ENCODE measurements at places on chromosomes 7 and 10. TPM values are rescaled to one million over a fixed set of nuclear protein-coding genes. Genes with fewer than 3 reads are reported as not detected.
A peak's percentile ranks its signal among the peaks of the same experiment; 100 is the strongest.

DNA sequence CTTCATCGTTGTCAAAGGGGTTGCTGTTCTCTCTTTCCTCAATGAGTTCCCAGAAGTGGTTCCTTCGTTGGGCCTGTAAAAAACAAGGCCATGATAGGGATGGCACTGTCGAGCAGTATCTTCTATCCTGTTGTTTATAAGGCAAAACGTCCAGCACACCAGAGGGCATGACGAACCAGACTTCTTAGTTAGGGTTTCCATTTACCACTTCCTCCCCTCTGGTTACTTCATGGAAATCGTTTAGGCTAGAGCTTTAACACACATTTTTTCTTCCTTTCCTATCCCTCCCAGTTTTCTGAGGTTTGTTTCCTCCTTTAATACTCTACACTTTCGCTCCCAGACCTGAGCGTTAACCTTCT lies 24.7 kb downstream of the MKRN1 start:
- no peak overlapping the region for H3K4me3 ChIP-seq
- DNase-seq: no peak
- H3K4me1 ChIP-seq: peaks cover 6% of the 10 kb centered on the region
- H3K27me3 ChIP-seq: no peaks in the 10 kb centered on the region
- H3K27ac ChIP-seq: peak overlapping the region; percentile 66

DNA sequence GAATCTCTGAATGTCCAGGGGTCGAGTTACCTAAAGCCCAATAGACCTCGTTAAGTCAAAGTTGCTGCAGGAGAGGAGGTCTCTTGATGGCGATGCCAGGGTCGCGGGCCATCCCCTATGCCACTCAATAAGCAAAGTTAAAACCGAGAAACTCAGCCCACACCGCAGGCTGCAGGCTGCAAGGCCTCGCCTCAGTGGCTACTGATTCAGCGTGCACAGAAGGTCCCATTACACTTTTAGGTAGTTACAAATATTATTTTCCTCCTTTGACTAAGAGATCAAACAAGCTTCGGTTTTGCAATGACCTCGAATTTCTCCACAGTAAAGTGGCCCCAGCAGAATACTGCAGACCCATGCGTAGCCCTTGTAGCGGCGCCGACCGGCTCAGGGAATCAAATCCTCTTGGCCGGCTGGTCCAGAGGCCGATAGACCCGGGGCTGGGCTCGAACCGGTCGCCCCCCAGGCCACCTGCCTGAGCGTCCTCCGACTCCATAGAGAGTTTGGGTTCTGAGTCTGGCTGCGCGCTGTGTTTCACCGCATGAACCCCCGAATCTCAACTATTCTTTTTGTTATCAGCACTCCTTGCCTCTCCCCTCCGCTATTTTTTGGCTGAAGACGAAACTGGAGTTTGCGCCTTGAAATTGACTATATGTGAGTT lies 2.3 kb downstream of the C1QL3 start:
- peaks cover 19% of the 10 kb centered on the region for H3K27me3 ChIP-seq
- H3K4me1 ChIP-seq: no peaks in the 10 kb centered on the region

DNA sequence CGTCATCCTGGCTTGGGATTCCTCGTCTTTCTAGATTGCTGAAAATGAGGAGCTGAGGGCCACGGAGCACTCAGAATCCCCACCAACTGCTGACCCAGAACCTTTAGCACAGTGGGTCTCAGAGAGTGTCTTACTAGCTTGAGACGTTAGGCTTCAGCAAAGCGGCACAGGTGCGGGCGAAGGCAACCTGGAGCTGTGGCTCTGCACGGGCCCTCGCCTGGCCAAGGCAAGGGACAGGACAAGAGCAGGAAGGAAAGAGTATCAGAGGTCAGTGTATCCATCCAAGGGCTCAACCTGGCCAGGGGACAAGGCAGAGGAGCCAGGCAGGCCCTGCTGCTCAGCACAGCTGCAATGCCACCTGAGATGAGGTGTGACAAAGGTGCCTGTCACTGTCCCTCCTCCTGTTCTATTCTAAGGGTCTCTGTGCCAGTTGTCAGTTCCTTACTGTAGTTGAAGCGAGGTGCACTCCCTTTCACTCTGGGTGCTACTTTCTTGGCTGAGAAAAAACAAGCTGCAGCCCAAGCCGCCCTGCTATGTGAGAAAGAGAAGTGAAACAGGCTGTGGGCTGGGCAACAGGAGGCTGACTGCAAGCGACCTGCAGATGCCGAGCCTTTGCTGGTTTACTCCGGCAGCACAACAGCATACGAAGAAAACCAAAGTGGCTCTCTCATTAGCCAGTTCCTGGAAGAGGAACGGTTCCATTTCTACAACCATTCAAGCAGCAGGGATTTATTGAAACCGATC lies 33.3 kb upstream of the KDM7A start:
- no peak overlapping the region for H3K4me3 ChIP-seq
- H3K27me3 ChIP-seq: no peaks in the 10 kb centered on the region
- DNase-seq: peak; percentile 37
- peaks cover 14% of the 10 kb centered on the region for H3K4me1 ChIP-seq
- H3K36me3 ChIP-seq: no peaks in the 10 kb centered on the region
- H3K27ac ChIP-seq: no peak overlapping the region

CPXM2 gene
- 5.8 TPM for total RNA-seq

- H3K27ac ChIP-seq: no peak overlapping the region
- no peak for DNase-seq
- no peaks in the 10 kb centered on the region for H3K27me3 ChIP-seq
- no peaks in the 10 kb centered on the region for H3K36me3 ChIP-seq
- no peaks in the 10 kb centered on the region for H3K4me1 ChIP-seq
Measured at GRCh38 chr10:86357041-86357440, 9.6 kb downstream of the GRID1 start.

CYP3A4 gene
- 0.67 TPM for total RNA-seq

HOXA2 gene
- 1.8 TPM for total RNA-seq

DNA sequence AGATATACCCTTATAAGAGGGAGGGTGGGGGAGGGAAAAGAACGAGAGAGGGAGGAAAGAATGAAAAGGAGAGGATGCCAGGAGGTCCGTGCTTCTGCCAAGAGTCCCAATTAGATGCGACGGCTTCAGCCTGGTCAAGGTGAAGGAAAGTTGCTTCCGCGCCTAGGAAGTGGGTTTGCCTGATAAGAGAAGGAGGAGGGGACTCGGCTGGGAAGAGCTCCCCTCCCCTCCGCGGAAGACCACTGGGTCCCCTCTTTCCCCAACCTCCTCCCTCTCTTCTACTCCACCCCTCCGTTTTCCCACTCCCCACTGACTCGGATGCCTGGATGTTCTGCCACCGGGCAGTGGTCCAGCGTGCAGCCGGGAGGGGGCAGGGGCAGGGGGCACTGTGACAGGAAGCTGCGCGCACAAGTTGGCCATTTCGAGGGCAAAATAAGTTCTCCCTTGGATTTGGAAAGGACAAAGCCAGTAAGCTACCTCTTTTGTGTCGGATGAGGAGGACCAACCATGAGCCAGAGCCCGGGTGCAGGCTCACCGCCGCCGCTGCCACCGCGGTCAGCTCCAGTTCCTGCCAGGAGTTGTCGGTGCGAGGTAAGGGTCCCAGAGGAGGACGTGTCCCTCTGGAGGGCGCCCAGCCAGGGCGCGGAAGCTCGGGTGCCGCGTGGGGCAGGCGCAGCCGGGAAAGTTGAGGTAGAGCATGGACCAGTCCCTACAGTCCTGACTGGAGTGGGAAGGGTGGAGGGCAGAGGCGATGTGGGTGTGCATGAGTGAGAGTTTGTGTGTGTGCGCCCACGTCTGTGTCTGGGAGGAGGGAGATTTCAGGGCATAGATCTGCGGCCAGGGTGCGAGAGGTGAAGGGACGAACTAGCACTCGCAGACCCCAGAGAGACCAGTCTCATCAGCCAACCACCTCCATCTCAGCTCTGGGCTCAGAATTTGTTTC lies 844 bp downstream of the GRM3 start:
- H3K36me3 ChIP-seq: no peaks in the 10 kb centered on the region
- H3K27ac ChIP-seq: no peak overlapping the region
- no peaks in the 10 kb centered on the region for H3K4me1 ChIP-seq

DNA sequence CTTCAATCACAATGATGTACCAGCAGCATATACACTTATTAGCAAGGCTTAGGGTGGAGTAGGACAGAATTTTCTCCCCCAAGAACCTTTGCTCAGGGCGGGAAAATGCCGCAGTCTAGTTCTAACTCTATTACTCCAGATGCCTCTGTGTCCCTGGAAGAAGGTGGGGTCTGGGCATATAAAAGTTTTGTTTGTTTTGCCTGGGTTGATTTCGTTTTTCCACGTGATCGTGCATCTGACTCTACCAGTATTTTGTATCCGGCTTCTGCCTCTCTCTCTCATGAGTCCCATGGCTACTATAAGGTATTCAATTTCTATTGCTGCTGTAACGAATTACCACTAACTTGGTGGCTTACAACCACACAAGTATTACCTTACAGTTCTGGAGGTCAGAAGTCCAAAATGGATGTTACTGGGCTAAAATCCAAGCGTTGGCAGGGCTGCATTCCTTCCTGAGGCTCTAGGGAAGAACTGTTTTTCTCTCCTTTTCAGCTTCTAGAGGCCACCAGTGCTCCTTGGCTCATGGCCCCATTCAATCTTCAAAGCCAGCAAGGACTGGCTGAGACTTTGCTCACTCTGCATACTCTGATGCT lies 181.2 kb upstream of the PRSS58 start:
- H3K4me3 ChIP-seq: no peak overlapping the region
- DNase-seq: peak; percentile 48

GRCh38 chr7:93427107-93427506 lies 147.4 kb downstream of the CALCR start:
- no peak overlapping the region for H3K4me3 ChIP-seq
- H3K27me3 ChIP-seq: no peaks in the 10 kb centered on the region
- no peaks in the 10 kb centered on the region for H3K4me1 ChIP-seq
- no peaks in the 10 kb centered on the region for H3K36me3 ChIP-seq

GRCh38 chr7:664997-665735 lies 61.3 kb upstream of the DNAAF5 start:
- DNase-seq: no peak
- no peak overlapping the region for H3K4me3 ChIP-seq
- no peaks in the 10 kb centered on the region for H3K36me3 ChIP-seq
- no peaks in the 10 kb centered on the region for H3K27me3 ChIP-seq
- no peaks in the 10 kb centered on the region for H3K4me1 ChIP-seq
